Naive thymus-derived CD8-positive, alpha-beta T cell (primary cell): ENCODE measurements at places on chromosomes 5 and 9.

DNA sequence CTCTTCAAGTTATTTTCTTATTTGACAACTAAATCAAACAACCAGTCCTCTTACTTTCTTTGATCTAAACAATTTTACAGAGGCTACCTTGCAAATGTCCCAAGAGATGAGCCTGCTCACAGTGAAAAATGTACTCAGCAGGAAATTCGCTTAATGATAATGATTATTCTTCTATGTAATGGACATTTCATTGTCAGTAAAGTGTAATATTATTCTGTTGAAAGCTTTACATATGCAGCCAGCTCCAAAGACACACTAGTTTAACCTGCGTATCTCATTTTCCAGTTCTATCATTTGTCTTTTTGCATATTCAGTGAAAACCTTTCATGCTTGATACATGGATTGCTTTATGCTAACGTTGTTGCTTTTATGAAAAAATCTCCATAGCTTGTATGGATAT is 758.7 kb upstream of the ZNF608 start:
- no peak for DNase-seq
- no peak overlapping the region for H3K4me3 ChIP-seq
- no peaks in the 10 kb centered on the region for H3K4me1 ChIP-seq
- no peaks in the 10 kb centered on the region for H3K36me3 ChIP-seq
- H3K27ac ChIP-seq = no peak overlapping the region
- no peaks in the 10 kb centered on the region for H3K27me3 ChIP-seq

DNA sequence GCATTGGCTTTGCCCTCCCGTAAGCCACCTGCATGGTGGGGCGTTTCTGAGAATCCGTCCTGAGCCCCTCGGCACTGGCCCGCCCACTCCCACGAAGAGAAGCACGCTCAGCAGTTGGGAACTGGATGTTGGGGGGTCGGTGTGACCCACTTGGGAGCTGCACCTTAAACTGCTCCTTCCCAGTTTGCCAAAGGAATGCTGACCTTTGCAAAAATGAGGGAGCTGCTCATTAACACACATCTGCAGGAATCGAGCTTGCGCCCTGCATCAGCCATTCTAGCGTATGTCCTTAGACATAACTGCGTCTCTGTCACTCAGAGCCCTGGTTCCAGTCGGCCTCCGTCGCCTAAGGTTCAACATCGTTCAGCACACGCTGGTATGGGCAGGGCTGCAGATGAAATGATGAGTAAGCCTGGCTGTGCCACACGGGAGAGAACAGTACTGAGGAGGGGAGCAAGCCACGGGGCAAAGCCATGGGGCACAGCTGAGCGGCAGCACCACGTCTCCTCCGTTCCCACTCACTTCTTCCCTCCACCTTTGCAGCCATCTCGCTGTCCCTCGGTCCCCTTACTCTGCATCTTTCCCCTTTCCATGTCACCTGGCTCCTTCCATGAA is 28.8 kb upstream of the NCS1 start:
- H3K36me3 ChIP-seq = no peaks in the 10 kb centered on the region
- peaks cover 53% of the 10 kb centered on the region for H3K4me1 ChIP-seq
- no peak overlapping the region for H3K4me3 ChIP-seq
- DNase-seq = no peak

DNA sequence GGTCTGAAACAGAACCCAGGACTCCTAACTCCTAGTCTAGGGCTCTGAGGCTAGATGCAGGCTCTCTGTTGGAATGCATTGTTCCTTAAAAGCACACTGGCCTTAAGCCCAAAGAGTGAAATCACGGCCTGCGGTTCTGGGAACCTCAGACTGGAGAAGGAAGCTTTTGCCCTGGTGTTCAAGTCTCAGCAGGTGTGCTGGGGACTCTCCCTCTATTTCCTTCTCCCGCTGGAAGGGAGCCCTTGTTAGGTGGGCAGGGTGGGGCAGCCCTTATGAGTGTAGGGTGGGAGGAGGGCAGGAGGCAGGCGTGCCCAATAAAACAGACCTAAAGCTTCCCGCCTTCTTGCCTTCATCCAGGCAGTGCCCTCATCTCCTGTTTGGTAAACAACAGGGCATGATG is 1.8 kb upstream of the PPARGC1B start:
- no peaks in the 10 kb centered on the region for H3K27me3 ChIP-seq
- peaks cover 20% of the 10 kb centered on the region for H3K4me1 ChIP-seq
- no peak overlapping the region for H3K4me3 ChIP-seq
- no peak overlapping the region for H3K27ac ChIP-seq

DNA sequence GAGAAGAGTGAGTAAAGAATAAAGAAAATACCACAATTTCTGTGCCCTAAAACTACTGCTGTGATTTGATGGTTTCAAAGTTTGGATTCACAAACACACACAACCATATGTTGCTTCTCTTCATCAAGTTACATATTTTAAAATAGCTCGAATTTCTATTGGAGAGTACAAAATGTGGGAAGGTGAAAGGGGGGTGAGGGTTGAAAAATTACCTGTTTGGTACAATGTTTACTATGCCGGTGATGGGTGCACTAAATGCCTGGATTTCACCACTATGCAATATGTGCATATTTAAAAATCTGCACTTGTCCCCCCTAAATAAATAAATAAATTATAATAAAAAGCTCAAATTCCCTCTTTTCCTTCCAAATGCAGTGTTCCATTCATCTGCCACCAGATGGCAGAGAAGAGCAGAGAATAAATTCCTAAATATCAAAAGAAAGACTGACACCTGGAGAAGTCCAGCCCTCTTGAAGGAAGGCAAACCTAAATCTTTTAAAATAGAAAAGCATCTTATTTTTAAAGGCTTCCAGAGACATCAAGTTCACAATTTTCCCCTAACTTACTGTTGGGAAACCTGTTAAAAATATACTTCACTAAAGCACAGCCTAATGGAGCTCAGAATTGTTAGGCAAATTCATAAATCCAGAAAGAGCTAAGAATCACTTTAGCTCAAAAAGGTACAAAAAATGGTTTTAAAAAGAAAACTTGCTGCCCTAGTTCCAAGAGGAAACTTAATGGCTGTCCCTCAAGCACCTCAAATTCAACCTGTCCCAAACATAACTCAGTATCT is 24.8 kb upstream of the HNRNPA0 start:
- no peaks in the 10 kb centered on the region for H3K36me3 ChIP-seq
- no peak overlapping the region for H3K4me3 ChIP-seq
- H3K27ac ChIP-seq = no peak overlapping the region
- no peak for DNase-seq
- H3K4me1 ChIP-seq = no peaks in the 10 kb centered on the region

GRCh38 chr9:129486756-129487657 is 133.9 kb downstream of the C9orf50 start:
- peaks cover 79% of the 10 kb centered on the region for H3K4me1 ChIP-seq
- no peaks in the 10 kb centered on the region for H3K27me3 ChIP-seq
- H3K36me3 ChIP-seq = no peaks in the 10 kb centered on the region
- H3K4me3 ChIP-seq = peak overlapping the region; percentile 60
- peak overlapping the region; percentile 82 for H3K27ac ChIP-seq

DNA sequence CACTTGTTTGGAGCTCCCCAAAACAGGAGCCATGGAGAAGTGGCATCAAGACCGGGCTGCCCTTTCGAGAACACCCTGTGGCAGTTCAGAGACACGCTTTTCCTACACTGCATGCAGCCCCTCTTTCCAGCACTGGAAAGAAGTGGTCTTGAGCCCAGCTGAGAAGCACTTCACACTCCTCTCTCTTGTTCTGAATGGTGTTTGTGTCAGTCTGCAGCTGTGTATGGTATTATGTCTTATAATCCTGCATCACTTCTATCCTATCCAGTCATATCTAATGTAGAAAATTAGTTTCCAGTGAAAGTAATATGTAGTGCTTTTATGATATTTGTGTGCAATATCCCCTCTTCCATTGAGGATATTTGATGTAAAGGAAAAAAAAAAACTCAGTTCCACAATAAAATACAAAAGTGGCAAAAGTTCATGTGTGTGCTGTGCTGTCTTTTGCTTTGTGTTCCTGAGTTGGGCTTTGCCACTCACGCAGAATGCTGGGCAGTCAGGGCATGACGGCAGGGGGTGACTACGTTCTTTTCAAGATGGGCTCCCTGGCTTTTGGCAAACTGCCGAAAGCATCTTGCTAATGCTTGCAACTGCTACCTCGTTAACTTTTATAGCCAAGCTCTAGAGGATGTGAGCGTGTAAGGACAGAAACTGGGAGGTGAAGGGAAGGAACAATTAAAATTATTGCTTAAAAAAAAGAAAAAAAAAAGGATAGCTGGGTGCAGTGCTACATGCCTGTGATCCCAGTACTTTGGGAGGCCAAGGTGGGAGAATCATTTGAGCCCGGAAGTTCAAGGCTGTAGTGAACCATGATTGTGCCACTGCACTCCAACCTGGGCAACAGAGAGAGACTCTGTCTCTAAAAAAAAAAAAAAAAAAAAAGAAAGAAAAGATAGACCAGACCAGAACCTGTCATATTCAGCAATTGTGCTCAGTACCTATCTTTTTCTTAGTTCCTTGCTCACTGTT is 102.2 kb downstream of the MAP1B start:
- H3K27ac ChIP-seq = no peak overlapping the region
- no peak for DNase-seq
- no peaks in the 10 kb centered on the region for H3K4me1 ChIP-seq
- H3K27me3 ChIP-seq = no peaks in the 10 kb centered on the region
- H3K36me3 ChIP-seq = no peaks in the 10 kb centered on the region

- H3K4me1 ChIP-seq = no peaks in the 10 kb centered on the region
- H3K27ac ChIP-seq = no peak overlapping the region
- H3K36me3 ChIP-seq = peaks cover 84% of the 10 kb centered on the region
Observed at GRCh38 chr5:37723162-37723961, 116.5 kb downstream of the GDNF start.

DNA sequence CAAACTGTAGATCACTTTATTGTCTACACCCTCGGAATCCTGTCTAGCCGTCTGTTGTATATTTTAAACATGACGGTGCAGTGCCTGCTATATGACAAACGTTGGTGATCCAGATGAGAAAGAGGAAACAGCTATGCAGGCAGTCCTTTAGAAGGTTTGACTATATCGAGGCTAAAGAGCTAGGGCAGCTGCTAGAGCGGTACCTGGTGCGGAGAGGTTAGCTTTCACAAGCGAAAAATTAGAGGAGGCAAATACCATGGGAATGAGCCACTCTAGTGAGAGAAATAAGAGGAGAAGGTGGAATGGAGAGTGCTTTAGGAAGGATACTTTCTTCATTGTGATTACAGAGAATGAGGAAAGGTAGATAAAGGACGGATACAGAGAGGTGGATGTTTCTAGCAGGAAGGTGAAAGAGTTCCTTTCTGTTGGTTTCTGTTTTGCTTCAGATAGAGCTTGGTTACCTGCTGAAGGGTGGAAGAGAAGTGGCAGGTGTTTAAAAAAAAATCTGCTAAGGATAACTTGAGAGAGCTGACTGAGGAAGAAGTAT is 959 bp upstream of the FBXL17 start:
- peak overlapping the region; percentile 97 for H3K27ac ChIP-seq
- no peaks in the 10 kb centered on the region for H3K27me3 ChIP-seq
- H3K4me1 ChIP-seq = peaks cover 42% of the 10 kb centered on the region
- no peak for DNase-seq
- peak overlapping the region; percentile 94 for H3K4me3 ChIP-seq

GRCh38 chr5:149224282-149224681 is 47.4 kb upstream of the AFAP1L1 start:
- no peak overlapping the region for H3K4me3 ChIP-seq
- H3K27me3 ChIP-seq = no peaks in the 10 kb centered on the region
- H3K4me1 ChIP-seq = peaks cover 4% of the 10 kb centered on the region

DNA sequence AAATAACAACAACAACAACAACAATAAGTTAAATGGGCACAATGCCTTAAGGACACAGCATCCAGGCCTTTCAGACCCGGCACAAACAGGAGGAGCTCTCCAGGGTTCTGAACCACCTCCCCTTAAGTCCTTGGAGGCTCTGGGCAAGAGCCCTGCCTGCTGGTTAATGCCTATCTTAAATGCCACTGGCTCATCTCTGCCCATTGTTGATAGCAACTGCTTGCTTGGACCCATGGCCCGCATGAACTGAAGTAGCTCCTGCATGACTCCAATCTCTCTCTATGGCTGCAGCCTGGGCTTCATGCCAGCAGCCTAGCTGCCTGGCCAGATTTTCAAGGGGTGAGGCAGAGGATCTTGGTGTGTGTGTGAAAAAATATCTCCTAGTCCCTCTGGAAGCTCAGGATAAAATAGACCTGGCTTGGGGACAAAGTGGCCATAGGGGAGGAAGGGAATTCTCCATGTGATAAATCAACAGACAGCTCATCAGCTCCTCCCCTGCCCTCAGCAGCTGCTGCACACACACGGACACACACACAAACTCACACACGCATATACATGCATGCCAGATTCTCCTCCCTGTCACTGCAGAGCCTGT is 27.4 kb downstream of the FAM219A start:
- no peak overlapping the region for H3K27ac ChIP-seq
- DNase-seq = no peak
- no peaks in the 10 kb centered on the region for H3K4me1 ChIP-seq
- no peaks in the 10 kb centered on the region for H3K27me3 ChIP-seq

DNA sequence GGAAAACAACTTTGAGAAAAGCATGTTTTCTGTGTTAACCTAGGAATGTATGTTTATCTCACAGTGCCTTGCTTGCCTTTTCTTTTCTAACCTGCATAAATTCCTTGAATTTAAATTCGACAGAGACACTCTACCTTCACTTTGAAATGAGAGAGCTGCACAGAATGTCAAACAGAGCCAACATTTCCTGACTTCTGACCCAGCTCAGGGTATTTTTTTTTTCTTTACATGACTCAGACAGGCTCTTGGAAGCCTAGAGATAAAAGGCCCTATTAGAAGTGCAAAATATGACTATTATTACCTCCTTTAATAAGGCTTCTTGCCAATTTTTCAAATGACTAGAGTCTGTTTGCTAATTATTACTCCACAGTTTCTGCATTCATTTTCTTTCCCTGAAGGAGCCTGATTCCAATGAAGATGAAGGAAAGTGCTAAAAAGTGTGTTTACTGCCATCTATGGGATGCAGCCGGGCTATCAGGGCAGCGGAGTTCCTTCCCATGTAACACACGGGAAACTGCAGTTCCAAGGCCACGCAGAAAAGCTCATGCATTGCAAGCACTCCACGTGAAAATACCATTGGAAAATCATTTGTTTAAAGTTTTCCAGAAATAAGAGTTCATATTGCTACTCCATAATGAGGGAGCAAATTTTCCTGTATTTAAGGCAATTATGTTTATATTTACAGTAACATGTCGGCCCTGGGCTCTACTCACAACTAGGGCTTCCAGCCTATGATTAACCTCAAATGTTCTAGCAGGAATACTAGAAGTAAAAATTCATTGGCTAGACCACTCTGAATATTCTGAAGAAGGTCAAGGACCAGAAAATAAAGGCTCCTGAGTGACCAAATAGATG is 485.6 kb downstream of the ZSWIM6 start:
- H3K4me1 ChIP-seq = no peaks in the 10 kb centered on the region
- H3K4me3 ChIP-seq = no peak overlapping the region
- H3K36me3 ChIP-seq = no peaks in the 10 kb centered on the region
- peaks cover 5% of the 10 kb centered on the region for H3K27me3 ChIP-seq
- no peak overlapping the region for H3K27ac ChIP-seq

GRCh38 chr9:88574953-88575352 is 40.0 kb downstream of the NXNL2 start:
- no peak overlapping the region for H3K27ac ChIP-seq
- no peak overlapping the region for H3K4me3 ChIP-seq
- no peak for DNase-seq
- H3K27me3 ChIP-seq = peaks cover 9% of the 10 kb centered on the region
- no peaks in the 10 kb centered on the region for H3K4me1 ChIP-seq

- H3K27me3 ChIP-seq = peaks cover 10% of the 10 kb centered on the region
- DNase-seq = no peak
- H3K4me3 ChIP-seq = no peak overlapping the region
- no peaks in the 10 kb centered on the region for H3K36me3 ChIP-seq
- H3K27ac ChIP-seq = no peak overlapping the region
- H3K4me1 ChIP-seq = peaks cover 13% of the 10 kb centered on the region
Observed at GRCh38 chr9:84375954-84376353, 35.4 kb upstream of the SLC28A3 start.

GRCh38 chr9:27377811-27378456 is 81.0 kb upstream of the EQTN start:
- H3K27me3 ChIP-seq = no peaks in the 10 kb centered on the region
- peak overlapping the region; percentile 1 for H3K27ac ChIP-seq
- H3K36me3 ChIP-seq = no peaks in the 10 kb centered on the region
- no peak for DNase-seq
